Chondrocyte (in vitro differentiated cells): ENCODE measurements at places on chromosomes 1 and 21. TPM values are rescaled to one million over a fixed set of nuclear protein-coding genes. Genes with fewer than 3 reads are reported as not detected.

Gene NR1I3
- not detected in 3 replicates for total RNA-seq

Gene VHLL
- total RNA-seq = not detected in 3 replicates

Gene WNT9A
- total RNA-seq = 2.5 to 4.2 TPM (median 2.7 TPM) in 3 replicates

Gene DNAJC16
- total RNA-seq = 19.9 to 22.8 TPM (median 20.4 TPM) in 3 replicates

Gene RNU1-1
- total RNA-seq = 1,438 to 1,620 TPM (median 1,579 TPM) in 3 replicates

Gene TTC39A
- 1.4 to 4.0 TPM (median 2.3 TPM) in 3 replicates for total RNA-seq

Gene RGS7
- 3.3 to 4.5 TPM (median 3.9 TPM) in 3 replicates for total RNA-seq

Gene MFSD2A
- 1.4 to 2.5 TPM (median 1.8 TPM) in 3 replicates for total RNA-seq

Gene CFHR4
- total RNA-seq = not detected in 3 replicates

Gene S100A10
- 454 to 578 TPM (median 560 TPM) in 3 replicates for total RNA-seq

Gene DAB1
- 0.12 TPM in 1 of 3 replicates, not detected in the others for total RNA-seq

Gene KLF17
- total RNA-seq = 0.18 TPM in 1 of 3 replicates, not detected in the others

Gene RHOU
- total RNA-seq = 3.8 to 6.0 TPM (median 5.9 TPM) in 3 replicates

GRCh38 chr1:23575226-23575810 is 16.0 kb upstream of the ID3 start:
- DNase-seq = no peak

GRCh38 chr1:198272492-198272891 is 115.7 kb downstream of the NEK7 start:
- no peak for DNase-seq

DNA sequence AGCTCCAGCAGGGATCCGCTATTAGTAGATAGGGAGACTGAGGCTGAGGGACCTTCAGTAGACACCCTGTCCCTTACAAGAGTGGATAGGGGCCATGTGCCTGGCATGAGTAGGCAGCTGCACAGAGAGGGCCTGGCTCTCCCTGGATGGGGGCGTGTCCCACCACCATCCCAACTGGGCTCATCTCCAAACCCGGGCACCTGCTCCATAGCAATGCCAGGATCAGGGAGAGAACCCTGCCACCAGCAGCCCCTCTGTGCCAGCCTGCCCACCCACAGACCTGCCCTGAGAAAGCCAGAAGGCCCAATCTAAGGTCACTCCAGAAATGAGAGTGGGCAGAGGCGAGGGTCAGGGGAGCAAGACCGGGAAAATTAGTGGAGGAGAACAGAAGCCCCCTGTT is 121.3 kb downstream of the GRIK3 start:
- DNase-seq = no peak

- DNase-seq = no peak
These were observed 75.2 kb upstream of the NEK2 start for GRCh38 chr1:211750599-211750998.

DNA sequence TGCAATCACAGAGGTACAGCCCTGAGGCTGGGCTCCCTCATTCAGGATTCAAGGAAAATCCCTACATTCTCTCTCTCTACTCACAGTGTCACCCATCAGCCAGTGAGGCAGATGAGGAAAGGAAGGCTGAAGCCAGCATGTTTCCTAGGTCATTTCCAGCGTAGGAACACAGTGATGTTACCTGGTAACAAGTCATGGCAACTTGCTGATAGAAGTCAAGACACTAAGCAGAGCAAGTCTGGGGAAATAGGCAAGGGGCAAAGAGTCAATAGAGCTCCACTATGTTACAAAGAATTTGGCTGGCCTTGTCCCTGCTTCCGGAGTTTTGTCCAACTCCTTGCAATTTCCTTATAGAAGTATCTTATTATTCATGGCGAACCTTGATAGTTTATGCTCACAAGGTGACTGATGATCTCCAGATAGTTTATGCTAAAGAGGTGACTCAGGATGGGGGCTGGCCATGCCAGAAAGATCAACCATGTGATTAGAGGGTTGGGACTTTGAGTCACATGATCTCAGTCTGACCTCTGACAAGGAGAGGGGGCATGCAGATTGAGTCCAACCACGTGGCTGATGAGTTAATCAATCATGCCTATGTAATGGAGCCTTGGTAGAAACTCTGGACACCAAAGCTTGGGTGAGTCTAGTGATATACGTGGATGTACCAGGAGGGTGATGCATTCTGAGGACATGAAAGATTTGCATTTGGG is 51.1 kb downstream of the SUSD4 start:
- DNase-seq = no peak

GRCh38 chr21:26679284-26679683 is 106.2 kb upstream of the CYYR1 start:
- DNase-seq = no peak

DNA sequence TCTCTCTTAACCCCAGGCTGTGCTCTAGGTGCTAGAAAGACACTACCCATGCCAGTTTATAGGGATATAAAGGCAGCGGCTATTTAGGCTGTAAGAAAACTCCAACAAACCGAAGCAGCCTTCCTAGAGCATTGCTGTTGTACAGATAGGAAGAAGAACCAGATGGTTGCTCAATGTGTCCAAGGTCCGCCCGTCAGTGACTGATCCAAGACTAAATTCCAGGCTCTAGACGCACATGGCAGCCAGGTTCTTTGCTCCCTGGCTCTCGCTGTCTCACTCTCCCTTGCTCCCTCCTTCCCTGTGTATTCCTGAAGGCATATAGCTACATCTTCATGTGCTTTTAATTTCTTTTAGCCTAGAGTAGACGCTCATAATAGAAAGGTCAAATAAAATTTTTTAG is 303.4 kb downstream of the KIF26B start:
- no peak for DNase-seq

DNA sequence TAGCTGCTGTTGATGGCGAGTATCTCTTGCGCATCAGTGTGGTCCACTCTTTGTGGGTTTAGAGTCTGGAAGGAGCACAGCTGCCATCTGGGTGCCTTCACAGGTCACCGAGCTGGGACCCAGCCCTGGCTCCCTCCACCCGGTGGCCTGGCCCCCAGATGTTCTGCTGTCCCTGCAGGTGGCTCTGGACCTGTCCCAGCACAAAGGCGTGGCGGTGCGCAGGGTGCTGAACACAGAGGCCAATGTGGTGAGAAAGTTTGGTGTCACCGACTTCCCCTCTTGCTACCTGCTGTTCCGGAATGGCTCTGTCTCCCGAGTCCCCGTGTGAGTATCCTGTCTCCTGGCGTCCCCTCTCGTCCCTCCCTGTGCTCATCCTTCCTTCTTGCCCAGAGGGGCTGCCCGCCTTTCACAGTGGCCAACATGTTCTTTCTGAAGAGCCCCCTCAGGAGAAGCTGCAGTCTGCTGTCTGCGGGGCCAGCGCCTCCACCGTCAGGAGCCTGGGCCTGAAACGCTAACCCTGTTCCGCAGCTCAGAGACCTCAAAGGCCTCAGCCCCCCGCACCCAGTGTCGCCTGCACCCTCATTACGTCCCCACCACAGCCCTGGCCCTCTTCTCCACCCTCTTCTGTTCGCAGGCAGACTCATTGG is 27.4 kb downstream of the QSOX1 start:
- peak; percentile 68 for DNase-seq

DNA sequence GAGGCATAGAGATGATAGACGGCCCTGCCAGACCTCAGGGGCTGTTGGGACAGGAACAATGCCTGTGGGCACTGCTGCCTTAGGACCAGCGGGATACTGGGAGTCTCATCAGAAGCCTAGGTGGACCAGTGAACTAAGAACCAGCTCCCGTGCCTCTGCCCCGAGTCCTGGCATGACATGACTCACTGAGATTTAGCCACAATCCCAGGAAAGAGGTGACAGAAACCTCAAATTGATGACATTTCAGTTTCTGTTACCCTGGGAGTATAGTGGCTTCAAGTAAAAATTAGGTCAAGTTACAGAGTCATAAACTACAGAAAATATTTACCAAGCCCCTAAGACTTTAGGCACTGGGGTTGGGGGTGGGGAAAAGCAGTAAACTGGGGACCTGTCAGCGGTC is 74.6 kb upstream of the GADD45A start:
- no peak for DNase-seq

DNA sequence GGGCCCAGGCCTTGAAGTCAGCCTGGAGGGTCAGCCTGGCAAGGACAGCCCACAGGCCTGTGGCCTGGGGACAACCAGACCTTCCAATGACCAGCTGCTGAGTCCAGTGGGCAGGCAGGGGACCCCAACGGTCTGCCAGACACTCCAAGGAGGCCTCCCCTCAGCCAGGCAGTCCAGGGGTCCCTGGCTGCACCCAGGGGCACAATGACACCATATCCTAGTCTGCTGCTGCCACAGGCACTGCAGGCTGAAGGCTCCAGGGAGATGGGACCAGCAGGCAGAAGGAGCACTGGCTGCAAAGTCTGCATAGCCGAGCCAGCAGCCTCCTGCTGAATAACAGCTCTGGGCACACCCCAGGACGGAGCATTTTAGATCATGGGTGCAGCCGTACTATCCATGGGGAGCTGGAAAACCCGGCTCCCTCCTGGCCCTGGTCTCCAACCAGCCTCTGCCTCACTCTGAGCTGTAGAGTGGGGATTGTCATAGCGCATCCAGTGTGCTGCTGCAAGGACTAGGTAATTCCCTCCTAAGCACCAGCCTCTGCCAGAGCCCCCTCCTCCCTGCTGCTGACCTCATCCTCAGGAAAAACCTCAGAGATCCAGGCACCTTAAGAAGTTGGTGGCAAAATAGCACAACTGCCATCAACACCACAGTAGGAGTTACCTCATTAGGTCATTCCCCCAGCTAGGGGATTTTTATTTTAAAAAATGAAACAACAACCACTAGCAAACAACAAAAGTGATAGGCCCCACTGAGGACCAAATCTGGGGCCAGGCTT is 4.8 kb upstream of the LAPTM5 start:
- no peak for DNase-seq

- no peak for DNase-seq
These were observed 156.8 kb upstream of the HOOK1 start for GRCh38 chr1:59657873-59658465.

DNA sequence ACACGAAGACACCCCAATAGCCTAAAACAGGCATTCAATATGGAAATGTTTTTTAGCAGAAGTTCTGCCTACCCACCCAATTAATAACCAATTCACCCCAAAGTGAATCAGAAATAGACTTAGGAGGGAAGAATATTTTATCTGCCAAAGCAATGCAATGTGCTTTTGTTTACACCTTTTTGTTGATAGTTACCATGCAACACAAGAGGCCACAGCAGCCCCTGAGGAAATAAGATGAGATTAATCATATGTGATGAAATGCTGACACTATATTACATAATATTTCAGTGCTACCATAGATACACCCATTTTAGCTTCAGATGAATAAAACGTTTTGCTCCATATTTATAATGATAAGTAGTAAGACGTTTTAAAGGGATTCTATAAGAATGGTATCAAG is 60.9 kb upstream of the RGS2 start:
- no peak for DNase-seq

DNA sequence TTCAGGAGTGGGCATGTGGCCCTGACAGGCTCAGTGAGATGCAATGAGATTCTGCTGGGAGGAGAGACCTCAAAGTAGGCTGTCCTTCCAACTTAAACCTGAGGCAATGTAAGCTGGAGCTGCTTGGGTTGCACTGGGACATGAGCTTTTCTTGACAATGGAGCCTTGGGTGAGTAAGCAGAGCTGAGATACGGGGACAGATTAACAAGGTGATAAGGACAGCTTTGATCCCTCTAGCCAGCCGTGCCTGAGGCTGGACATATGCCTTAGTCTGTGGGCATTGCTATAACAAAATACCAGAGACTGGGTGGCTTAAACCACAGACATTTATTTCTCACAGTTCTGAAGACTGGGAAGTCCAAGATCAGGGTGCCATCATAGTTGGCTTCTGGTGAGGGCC is 18.3 kb upstream of the NGF start:
- no peak for DNase-seq

- DNase-seq = no peak
These were observed 214.5 kb downstream of the VAV3 start for GRCh38 chr1:107750364-107750959.

- DNase-seq = no peak
These were observed 109.6 kb downstream of the PRDM2 start for GRCh38 chr1:13809461-13810159.

GRCh38 chr1:153659175-153659534 is 652 bp downstream of the SNAPIN start:
- peak; percentile 21 for DNase-seq

GRCh38 chr1:10225573-10225972 is 15.2 kb downstream of the KIF1B start:
- DNase-seq = no peak

DNA sequence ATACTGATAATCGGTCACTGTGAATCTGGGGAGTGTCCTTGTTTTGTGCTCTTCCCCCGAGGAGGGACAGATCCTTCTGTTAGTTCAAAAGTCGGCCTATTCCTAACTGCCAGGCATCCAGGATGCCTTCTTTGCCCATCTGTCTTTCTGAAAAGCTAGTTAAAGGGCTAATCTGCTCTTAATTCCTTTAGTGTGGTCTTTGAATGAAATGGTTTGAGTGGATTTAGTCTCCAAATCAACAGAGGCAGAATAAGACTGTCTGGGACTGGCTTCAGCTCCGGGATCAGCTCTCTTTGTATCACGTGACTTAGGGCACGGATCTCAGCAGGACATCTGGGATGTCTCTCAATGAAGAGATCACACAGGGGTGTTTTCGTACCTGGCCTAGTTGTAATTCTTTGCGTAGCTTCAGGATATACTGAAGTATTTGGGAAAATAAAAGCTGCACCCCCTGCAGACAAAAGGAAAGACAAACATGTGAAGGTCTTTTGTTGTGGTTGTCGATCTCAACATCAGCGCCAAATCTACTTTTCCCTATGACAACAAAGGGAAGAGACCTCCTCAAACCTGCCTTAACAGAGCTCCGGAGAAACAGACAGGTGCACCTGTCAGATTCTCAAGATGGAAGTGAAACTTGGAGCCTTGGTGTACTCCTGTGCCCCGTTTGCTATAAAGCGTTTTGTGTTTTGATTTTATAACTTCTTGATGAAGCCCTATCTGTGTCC is 97.9 kb downstream of the ERG start:
- no peak for DNase-seq

DNA sequence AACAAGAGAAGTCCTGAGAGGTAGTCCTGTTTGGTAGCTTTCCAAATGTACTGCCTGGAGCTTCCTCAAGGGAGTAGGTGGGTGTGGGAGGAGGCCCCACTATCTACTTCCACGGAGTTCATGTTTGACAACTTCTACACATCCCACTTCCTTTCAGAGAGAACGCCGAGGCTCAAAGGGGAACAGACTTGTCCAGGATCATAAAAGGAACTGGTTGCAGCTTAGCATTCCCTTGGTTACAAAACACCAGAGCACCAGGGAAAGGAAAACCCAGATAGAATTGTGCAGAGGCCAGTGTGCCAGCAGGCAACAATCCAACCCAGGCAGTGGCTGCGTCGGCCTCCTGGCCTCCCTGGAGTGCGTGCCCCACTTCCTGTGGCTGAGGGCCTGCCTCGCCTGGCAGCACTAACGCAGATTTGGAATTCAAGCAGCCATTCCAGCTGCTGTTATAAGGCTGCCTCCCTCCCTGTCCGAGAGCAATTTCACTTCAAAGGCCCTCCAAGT is 4.2 kb upstream of the RAP1GAP start:
- DNase-seq = no peak

GRCh38 chr1:111756124-111756513 is 418 bp downstream of the DDX20 start:
- DNase-seq = no peak
